ENCODE measurements at places on chromosomes 2 and 18. TPM values are rescaled to one million over a fixed set of nuclear protein-coding genes. Genes with fewer than 3 reads are reported as not detected.

The PSMA8 gene
- polyA plus RNA-seq = not detected

The LYPD6B gene
- 17.6 TPM for polyA plus RNA-seq

The EMILIN1 gene
- polyA plus RNA-seq = 32.1 TPM

The DCC gene
- polyA plus RNA-seq = not detected

The WDR43 gene
- polyA plus RNA-seq = 9.6 TPM
